ENCODE measurements at places on chromosomes 3 and 15.

DNA sequence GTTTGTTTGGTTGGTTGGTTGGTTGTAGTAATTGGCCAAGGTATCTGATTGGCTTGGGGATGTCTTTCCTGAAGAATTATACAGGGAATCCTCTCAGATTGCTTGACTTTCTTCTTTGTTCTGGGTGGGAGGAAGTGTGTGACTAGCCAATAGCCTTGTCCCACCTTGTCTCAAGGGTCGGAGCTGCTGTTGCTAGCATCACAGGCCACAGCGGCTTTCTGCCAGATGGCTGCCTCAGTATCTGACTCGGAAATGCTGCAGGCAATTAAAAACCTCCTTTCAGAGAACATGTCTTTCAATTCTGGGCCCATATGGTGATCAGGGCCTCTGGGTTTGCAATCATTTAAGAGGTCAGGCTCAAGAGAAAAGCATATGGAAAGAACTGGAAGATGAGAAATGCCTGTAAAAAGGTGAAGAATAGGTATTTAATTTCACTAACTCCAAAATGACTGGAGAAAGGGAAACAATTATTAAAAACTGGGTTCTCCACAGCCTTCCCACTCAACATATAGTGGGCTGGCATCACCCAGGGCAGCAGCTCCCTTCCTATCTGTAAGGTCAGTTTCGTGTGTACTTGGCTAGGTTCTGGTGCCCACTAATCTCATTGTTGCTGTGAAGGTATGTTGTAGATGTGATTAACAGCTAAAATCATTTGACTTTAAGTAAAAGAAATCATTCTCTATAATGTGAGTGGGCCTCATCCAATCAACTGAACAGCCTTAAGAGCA is 32.4 kb downstream of the TGFBR2 start:
- DNase-seq = no peak

DNA sequence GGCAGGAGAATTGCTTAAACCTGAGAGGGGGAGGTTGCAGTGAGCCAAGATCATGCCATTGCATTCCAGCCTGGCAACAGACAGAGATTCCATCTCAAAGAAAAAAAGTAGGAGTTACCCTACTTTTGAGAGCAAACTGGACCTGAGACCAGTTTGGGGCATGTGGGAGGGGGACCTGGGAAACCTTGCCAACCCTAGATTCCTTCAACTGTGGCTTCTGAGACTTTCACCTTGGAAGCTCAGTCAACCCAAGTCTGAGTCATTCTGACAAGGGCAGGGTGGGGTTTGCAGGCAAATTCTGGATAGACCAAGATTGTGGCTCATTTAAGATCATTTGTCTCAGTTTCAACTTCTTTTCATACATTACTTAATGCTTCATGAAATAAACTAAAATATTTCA is 23.8 kb upstream of the SIAH2 start:
- no peak for DNase-seq

DNA sequence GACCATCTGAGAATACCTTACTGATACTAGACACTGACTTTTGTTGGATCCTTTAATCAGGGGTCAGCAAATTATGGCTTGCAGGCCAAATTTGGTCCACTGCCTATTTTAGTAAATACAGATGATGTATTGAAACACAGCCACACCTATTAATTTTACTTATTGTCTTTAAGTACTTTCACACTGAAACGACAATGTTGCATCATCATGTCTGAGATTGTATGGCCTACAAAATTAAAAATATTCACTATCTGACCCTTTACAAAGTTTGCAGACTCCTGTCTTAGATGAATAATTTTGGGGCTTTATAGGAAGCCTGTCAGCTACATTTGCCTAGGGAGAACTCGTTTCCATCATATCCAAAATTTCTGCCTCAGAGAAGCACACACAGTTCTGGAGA is 503.2 kb upstream of the TGFBR2 start:
- no peak for DNase-seq

- DNase-seq = no peak
Observed at GRCh38 chr3:193983846-193984818, 151.8 kb upstream of the HES1 start.
